ENCODE measurements at places on chromosomes 7 and 10. TPM values are rescaled to one million over a fixed set of nuclear protein-coding genes. Genes with fewer than 3 reads are reported as not detected.

DNA sequence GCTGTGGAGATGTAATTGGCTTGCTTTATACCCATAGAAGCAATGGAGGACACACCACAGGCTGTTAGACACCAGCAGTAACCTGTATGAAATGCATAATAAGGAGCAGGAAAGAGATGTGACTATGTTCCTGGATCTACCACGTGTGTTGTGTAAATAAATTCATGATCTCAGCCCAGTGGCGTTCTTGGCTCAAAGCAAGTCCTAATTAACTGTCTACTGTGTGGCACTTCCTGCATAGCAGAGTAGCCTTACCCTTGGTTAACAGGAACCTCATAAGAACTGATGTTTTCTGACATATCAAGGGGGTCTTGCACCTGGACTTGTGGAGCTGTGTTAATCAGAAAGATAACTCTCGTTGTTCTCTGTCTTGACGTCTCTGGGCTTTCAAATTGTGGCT is 25.7 kb upstream of the FAM180A start:
- no peak for DNase-seq

DNA sequence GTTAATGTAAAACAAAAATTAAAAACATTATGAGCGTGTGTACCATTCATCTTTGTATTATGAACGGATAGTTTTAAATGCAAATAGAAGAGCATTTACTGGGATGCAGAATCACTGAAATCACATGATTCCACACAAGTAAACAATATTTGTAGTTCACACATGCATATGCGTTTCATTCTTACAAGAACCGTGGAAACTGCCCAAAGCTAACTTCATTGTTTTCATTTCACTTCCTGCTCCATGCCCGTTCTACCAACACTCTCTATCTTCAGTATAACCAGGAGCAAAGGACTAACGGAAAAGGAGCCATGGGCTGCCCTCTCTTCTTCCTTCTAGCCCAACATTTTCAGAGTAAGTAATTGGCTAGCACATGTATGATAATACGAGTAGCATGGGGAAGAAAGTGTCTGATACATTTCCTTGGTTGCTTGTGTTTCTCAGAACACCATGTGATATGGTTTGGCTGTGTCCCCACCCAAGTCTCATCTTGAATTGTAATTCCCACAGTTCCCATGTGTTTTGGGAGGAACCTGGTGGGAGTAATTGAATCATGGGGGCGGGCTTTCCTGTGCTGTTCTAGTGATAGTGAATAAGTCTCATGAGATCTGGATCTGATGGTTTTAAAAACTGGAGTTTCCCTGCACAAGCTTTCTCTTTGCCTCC is 38.8 kb downstream of the ZNF783 start:
- no peak for DNase-seq

DNA sequence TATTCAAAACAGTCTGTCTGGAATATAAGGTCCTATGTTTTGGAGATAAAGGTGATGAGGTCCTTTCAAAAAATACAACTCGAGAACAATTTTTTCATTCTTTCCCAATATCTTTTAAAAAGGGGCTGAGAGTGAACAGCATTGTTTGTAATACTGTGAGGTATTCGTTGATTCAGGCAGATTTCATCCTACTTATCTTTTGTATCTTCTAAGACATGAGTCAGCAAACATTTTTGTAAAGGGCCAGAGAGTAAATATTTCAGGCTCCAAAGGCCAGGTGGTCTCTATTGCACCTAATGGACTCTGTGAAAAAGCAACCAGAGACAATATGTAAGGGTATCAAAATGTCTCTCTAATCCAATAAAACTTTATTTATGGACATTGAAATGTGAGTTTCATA is 8.1 kb upstream of the ANK3 start:
- no peak for DNase-seq

DNA sequence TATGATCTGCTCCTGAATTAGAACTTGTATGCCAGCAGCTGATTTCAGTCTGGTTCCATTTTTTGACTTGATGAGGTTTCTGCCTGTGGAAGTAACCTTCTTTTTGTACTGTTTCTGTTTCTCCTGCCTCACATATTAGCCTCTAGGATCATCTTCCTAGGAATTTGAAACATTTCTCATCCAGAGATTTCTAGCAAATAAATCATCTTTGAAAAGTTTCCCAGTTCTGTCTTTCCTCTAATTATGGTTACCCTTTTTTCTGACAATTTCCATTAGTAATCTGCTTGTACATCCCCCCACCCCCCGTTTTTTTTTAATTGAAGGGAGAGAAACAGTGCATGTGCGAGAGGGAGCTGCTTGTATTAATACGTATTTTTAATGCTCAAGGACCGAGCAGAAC is 92.2 kb downstream of the NRF1 start:
- no peak for DNase-seq

Gene ADCYAP1R1
- total RNA-seq: 0.06 TPM
